ENCODE measurements at places on chromosomes 5 and 9.
A peak's percentile ranks its signal among the peaks of the same experiment; 100 is the strongest.

DNA sequence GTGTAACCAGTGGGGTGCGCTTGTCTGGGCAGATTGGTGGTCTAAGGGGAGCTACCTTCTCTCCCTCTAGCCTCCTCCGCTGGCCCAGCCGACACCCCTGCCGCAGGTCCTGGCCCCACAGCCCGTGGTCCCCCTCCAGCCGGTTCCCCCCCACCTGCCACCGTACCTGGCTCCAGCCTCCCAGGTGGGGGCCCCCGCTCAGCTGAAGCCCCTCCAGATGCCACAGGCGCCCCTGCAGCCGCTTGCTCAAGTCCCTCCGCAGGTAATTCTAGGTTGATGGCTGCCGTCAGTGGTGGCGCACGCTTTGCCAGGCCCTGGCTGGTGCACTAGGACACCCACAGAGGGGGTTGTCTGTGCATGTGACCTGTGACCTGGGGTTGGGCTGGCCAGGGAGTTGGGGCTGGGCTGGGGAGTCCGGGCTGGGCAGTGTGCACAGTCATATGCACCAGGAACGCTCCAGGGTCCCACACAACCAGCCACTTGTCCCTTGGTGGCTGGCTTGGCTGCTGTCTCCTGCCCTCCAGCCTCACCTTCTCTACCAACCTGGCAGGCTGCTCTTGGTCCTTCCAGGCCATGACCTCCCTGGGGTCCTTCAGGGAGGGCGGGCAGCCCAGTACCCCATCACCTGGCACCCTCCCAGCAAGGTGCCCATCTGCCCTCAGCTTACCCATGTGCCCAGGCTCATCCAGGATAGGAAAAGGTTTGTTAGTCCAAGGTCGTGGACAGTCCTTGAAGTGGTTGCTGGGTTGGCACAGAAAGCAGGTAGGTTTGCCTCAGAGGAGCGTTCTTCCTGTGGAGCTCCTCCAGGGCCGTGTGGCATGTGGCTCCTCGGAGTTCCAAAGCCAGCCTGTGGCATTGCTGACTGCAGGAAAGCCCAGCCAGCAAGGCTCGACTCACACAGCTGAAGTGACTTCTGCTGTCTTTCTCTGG is 73.2 kb downstream of the WNK2 start:
- H3K27ac ChIP-seq, result no peak overlapping the region
- no peaks in the 10 kb centered on the region for H3K4me1 ChIP-seq
- no peaks in the 10 kb centered on the region for H3K27me3 ChIP-seq
- no peaks in the 10 kb centered on the region for H3K36me3 ChIP-seq
- no peak overlapping the region for H3K4me3 ChIP-seq

GRCh38 chr5:156469636-156470035 is 142.7 kb downstream of the SGCD start:
- no peaks in the 10 kb centered on the region for H3K4me1 ChIP-seq
- H3K36me3 ChIP-seq, result no peaks in the 10 kb centered on the region
- H3K27me3 ChIP-seq, result no peaks in the 10 kb centered on the region
- no peak overlapping the region for H3K4me3 ChIP-seq
- no peak for DNase-seq
- H3K27ac ChIP-seq, result no peak overlapping the region

- H3K36me3 ChIP-seq, result no peaks in the 10 kb centered on the region
- peak; percentile 68 for DNase-seq
- H3K4me1 ChIP-seq, result no peaks in the 10 kb centered on the region
- no peak overlapping the region for H3K4me3 ChIP-seq
- H3K27ac ChIP-seq, result no peak overlapping the region
These were observed 17.0 kb downstream of the CAMK2A start for GRCh38 chr5:150272531-150272930.

- no peaks in the 10 kb centered on the region for H3K27me3 ChIP-seq
- H3K27ac ChIP-seq, result no peak overlapping the region
- no peaks in the 10 kb centered on the region for H3K4me1 ChIP-seq
- H3K36me3 ChIP-seq, result no peaks in the 10 kb centered on the region
These were observed 424.1 kb upstream of the ACTBL2 start for GRCh38 chr5:57906671-57907070.

DNA sequence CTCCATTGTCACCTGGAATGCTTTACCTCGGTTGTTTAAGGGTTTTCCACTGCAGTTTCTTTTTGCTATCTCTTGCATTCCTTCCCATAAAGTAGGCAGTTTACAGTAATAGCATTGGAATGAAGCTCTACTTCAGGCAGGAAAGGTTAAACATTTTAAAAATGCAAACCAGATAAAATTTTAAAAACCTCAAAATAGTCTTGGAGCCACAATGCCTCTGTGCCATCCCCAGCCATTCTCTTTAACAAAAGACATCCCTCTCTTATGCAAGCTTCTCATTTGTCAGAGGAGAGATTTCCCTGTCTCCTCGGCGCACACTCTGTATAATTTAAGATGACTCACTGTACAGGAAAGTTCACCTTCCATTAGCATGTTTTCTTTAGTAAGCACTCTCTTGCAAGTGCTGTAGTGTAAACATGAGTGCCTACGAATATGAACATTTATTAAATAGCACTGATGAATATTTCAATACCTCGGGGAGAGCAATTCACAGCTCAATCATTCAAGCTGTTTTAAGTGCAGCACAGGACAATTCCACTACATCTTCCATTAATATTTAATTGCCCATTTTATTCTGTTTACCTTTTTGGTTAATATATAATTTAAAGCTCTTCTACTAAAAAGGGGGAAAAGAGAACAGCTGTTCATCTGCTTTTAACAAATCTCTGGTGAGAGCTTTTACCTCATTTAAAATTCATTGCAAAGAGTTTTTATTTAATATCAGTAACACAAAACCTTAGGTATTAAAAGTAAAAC is 343.6 kb downstream of the SPATA31D1 start:
- H3K36me3 ChIP-seq, result no peaks in the 10 kb centered on the region
- peak; percentile 18 for DNase-seq
- peaks cover 2% of the 10 kb centered on the region for H3K4me1 ChIP-seq
- H3K27me3 ChIP-seq, result no peaks in the 10 kb centered on the region
- H3K27ac ChIP-seq, result no peak overlapping the region

DNA sequence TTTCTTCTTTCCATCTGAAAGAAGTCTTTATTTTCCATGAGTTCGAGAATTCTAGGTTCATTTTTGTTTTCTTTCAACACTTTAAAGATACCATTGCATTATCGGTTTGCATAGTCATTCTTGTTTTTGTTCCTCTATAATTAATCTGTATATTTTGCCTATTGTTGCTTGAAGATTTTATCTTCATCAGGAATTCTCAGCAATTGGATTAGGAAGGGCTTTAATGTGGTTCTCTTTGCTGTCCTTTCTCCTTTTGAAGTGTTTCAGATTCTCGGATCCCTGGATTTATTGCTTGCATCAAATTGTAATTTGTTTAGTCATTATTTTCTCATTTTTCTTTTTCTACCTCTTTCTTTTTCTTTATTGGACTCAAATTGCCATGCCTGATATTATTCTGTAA is 609.8 kb downstream of the TLR4 start:
- no peak for DNase-seq
- H3K4me1 ChIP-seq, result peaks cover 4% of the 10 kb centered on the region
- no peak overlapping the region for H3K4me3 ChIP-seq
- H3K27me3 ChIP-seq, result no peaks in the 10 kb centered on the region
- H3K27ac ChIP-seq, result no peak overlapping the region
